ENCODE measurements at places on chromosomes 12 and 14.
A peak's percentile ranks its signal among the peaks of the same experiment; 100 is the strongest.

DNA sequence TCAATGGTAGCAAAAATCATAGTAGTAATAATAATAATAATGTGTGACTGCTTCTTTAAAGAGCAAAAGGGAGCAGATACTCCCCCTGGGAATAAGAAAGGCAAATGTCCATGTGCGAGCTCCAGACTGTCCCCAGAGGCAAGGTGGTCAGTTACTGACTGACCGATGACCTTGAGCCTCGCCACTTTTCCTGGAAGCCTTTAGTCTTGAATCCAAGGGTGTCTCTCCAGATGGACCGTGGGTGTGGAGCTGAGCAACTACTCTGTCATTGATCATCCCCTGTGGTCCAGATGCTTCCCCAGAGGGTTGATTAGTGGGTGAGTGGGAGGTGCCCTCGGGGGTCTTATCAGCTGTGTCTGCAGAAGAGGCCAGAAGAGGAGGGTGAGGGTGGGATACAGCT is 418.5 kb upstream of the TBX3 start:
- no peak overlapping the region for H3K4me3 ChIP-seq
- H3K27me3 ChIP-seq: no peaks in the 10 kb centered on the region
- no peak overlapping the region for H3K27ac ChIP-seq
- no peaks in the 10 kb centered on the region for H3K4me1 ChIP-seq
- DNase-seq: no peak
- no peaks in the 10 kb centered on the region for H3K36me3 ChIP-seq

- H3K4me1 ChIP-seq: no peaks in the 10 kb centered on the region
- H3K4me3 ChIP-seq: no peak overlapping the region
- no peaks in the 10 kb centered on the region for H3K27me3 ChIP-seq
Observed at GRCh38 chr14:36294543-36294942, 25.9 kb downstream of the MBIP start.

DNA sequence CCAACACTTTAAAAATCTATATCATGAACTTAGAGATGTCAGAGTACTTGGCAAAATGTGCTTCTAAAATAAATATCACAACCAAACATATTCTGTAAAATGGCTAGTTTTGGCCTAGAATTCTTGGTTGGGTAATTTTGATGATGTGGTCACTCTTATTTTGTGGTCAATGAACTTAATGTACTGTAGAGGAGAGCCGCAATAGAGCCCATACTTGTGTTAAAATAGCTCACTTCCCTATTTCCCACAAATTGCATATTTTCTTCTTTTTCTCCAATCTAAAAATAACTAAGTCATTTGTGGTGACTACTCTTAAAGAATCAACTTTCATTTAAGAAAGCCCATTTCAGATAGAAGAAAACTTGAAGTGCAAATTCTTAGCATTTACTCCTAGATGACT is 619.4 kb downstream of the CCER1 start:
- H3K27me3 ChIP-seq: no peaks in the 10 kb centered on the region
- no peaks in the 10 kb centered on the region for H3K36me3 ChIP-seq
- no peak for DNase-seq
- no peak overlapping the region for H3K4me3 ChIP-seq

GRCh38 chr12:108403952-108404351 is 64.8 kb upstream of the CMKLR1 start:
- DNase-seq: peak; percentile 21
- no peaks in the 10 kb centered on the region for H3K36me3 ChIP-seq
- H3K4me1 ChIP-seq: no peaks in the 10 kb centered on the region

DNA sequence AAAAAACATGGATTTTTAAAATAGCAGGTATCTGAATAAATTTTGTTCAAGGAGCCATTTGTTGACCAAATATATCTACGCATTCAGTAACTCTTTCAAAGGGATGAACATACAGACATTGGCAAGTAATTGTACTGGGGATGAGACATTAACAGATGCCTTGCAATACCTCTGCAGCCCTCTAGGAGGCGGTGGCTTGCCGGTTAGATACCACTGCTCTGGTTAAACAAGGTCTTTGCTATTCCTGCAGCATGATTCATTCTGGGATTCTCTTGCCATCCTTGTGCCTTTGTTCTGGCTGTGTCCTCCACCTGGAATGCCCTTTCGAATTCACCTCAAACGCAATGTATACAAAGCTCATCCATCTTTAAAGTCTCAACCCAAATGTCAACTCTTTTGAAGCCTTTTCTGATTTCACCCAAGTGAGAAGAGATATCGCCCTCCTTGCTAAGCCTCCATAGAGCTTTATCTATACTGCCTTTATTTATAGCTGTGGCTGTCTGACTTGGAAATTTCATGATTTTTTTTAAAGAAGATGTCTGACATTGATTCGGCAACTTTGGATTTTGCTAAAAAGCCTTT is 131.0 kb upstream of the SRRM4 start:
- H3K4me3 ChIP-seq: no peak overlapping the region
- H3K4me1 ChIP-seq: no peaks in the 10 kb centered on the region
- H3K27ac ChIP-seq: no peak overlapping the region
- DNase-seq: peak; percentile 22

GRCh38 chr12:75883241-75883640 is 148.3 kb downstream of the PHLDA1 start:
- H3K27ac ChIP-seq: no peak overlapping the region
- H3K36me3 ChIP-seq: no peaks in the 10 kb centered on the region
- no peak overlapping the region for H3K4me3 ChIP-seq
- no peak for DNase-seq

Data from A673 (cell line).